Stimulated activated CD4-positive, alpha-beta T cell treated with anti-CD3 and anti-CD28 coated beads, Interleukin-2, amount 100 ng/mL, for 24 hours (primary cell): ENCODE measurements at places on chromosomes 2 and 18.

DNA sequence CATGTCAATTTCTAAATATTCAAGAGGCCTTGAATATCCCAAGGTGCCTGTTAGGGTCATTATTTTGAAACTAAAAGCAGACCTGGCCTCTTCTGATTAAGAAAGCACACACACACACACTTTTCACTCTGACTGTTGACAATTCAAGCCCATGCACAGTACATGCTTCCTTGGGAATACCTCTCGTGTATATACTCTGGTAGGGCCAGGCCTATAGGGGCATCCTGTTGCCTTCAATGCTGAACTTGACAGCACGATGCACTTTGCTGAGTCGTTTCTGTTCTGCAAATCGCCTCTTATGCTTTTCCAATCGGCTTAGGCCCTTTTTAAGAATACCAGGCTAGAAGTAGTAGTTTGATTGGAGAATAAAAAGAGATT is 40.6 kb downstream of the IWS1 start:
- DNase-seq: no peak

GRCh38 chr2:33505966-33506365 is 29.5 kb downstream of the RASGRP3 start:
- no peak for DNase-seq

GRCh38 chr2:71336802-71337201 is 5.2 kb downstream of the ZNF638 start:
- no peak for DNase-seq

GRCh38 chr2:44596537-44597320 is 235.0 kb downstream of the CAMKMT start:
- DNase-seq: no peak

GRCh38 chr2:28821295-28821958 is 10.8 kb downstream of the SPDYA start:
- DNase-seq: peak; percentile 46

- peak; percentile 45 for DNase-seq
These were observed 2.2 kb downstream of the STAMBP start for GRCh38 chr2:73830871-73831401.

DNA sequence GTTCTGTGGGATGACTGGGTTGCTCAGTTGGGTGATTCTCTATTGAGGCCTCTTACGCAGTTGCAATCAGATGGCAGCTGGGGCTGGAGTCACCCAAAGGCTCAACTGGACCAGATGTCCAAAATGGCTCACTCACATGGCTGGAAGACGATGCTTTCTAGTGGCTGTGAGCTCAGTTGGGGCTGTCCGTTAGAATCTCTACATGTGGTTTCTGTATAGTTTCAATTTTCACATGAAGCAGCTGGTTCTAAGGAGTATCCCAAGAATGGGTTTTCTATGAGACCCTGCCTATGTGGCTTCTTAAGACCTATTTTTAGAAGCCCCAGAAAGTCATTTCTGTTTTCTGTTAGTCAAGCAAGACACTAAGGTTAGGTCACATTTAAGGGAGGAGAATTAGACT is 4.4 kb downstream of the XRCC5 start:
- no peak for DNase-seq

GRCh38 chr2:11669454-11670291 is at the start of gene NTSR2:
Gene NTSR2 (minus strand): TSS chr2:11670195. CDS start chr2:11670129, 66 bp downstream.
- DNase-seq: peak; percentile 49

DNA sequence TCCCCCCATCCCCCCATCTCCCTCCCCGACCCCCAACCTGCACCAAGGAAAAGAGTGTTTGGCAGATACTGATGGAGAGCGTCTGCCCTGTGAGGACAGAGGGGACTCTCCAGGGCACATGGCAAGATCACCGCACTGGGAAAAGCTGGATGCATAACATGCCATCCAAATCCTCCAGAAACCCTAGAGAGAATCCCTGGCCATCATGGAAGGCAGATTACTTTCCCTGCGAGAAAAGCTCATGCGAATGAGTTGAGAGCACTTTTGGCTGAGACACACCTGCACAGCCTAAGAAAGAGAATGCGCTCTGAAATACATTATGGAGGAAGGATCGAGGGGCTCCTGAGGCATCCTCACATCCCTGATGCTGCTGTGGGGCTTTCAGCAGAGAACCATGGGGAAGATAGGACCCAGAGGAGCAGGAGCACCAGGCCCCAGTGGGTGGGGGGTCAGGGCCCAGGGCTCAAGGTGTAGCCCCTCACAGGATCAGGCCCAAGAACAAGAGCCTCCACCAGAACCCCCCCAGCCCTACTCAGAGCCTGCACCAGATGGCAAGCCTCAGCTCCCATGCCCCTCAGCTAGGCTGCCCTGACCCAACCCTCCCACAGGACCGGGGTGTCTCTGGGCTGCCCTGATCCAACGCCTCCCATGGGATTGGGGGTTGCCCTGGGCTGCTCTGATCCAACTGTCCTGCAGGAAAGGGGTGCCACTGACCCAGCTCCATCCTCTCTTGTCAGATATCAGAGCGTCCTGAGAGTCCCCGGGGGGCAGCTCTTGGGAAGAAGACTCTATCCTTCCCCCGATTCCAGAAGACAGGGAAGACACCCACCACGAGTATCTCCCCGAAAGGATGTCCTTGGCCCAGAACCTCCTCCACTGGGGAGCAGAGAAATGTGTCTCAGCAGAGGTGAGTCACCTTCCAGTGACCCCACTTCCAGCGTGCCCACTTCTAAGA is 153.4 kb downstream of the NDUFA10 start:
- no peak for DNase-seq

- peak; percentile 58 for DNase-seq
These were observed 72.8 kb upstream of the TAF1B start for GRCh38 chr2:9770308-9771100.

DNA sequence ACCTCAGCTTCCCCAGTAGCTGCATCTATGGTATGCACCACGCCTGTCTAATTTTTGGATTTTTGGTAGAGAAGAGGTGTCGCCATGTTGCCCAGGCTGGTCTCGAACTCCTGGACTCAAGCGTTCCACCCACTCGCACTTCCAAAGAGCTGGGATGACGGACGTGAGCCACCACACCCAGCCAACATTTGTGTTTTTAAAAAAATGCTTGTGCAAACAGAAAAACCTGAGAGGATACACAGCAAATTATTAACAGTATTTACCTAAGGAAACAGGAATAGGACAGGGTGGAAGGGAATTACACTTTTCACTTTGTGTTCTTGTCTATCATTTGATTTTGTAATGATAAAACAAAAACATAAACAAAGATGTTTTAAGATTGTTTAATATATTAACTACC is 25.1 kb downstream of the NOL10 start:
- no peak for DNase-seq

- peak; percentile 75 for DNase-seq
These were observed 32.3 kb downstream of the DNMT3A start for GRCh38 chr2:25309402-25309801.

GRCh38 chr18:57749604-57749970 is 53.5 kb downstream of the ATP8B1 start:
- no peak for DNase-seq

GRCh38 chr18:57771193-57771592 is 31.9 kb downstream of the ATP8B1 start:
- DNase-seq: no peak

DNA sequence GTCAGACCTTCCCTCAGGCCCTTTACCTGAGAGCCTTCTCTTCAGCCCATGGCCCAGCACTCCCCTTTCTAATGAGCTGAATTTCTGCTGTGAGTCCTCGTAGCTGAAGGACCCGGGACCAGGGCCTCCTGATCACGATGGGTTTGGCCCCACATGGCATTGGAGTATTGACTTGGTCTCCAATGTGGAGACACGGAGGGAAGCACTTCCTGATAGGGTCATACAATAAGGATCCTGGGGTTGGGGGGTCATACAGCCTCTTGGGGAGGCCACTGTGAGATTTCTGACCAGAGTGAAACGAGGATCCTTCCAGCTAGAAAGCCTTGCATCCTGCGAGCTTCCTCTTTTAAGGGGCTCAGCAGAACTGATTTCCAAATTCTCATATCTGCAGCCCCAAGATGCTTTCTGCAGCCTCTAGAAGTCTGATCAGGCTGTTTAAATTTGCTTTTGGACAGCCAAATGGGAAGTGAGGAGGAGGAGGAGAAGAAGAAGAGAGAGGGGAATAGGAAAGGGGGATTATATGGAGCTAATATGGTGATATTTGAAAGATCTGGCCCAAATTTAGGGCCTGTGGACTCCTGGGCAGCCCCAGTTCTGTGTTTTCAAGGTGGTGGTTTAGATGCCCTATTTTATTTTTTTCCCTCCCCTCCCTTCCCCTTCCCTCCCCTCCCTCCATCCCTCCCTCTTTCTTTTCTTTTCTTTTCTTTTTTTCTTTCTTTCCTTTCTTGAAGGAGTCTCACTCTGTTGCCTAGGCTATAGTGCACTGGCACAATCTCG is 38.9 kb downstream of the RHOB start:
- DNase-seq: no peak

DNA sequence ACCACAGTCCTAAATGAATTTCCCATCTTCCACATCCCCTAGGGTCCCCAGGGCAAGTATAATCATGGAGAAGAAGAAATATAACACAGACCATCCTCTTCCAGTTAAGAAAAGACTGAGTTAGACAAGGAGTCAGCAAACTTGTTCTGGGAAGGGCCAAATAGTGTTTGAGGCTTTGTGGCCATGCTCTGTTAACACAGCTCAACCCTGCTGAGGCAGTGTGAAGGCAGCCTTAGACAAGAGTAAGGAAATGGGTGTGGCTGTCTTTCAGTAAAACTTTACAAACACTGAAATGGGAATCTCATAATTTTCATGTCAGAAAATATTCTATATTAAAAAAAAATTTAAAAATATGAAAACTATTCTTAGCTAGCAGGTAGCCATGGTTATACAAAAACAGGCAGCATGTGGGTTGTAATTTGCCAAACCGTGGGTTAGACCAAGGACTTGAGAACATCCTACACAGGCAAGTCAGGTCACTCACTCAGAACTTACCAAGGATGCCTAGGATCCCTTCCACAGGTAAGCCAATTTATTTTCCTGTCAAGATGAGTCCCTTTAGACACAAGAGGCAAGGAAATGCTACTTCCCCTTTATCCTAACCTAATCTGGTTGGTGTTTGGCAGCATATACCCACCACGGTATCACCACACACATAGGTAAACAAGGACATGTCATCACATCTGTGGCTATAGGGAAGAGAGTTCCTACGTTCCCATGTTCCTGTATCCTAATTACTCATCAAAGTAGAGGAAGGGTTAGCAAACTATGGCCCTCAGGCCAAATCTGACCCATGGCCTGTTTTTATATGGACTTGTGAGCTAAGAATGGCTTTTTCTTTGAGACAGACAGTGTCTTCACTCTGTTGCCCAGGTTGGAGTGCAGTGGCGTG is 31.9 kb downstream of the C2orf74 start:
- DNase-seq: no peak

GRCh38 chr2:41375901-41376300 is 671.9 kb upstream of the PKDCC start:
- no peak for DNase-seq

DNA sequence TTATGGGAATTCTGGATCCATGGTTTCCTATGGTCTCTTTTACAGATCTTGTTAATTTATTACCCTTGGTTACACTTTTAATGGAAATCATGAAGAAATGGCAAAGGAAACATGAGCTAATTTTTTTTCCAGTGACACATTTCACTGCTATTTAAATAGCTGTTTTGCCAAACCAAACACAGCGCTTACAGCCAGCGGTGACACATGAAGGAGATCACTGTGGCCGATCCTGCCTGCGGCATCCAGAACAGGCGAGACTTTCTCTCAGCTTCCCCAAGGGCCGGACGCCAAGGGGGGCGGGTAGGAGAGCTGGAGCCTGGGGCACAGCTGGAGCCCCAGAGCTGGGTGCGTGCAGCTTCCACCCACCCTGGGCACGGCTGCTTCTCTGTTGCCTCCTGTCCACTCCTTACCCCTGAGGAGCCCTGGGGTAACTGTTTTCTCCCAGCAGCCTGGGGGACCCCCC is 81.4 kb upstream of the PKDCC start:
- no peak for DNase-seq

- no peak for DNase-seq
These were observed 234.4 kb upstream of the RGPD4 start for GRCh38 chr2:107592280-107592624.

GRCh38 chr2:186576614-186577013 is 13.2 kb upstream of the ITGAV start:
- no peak for DNase-seq

GRCh38 chr18:4704781-4705180 is 249.7 kb upstream of the DLGAP1 start:
- DNase-seq: no peak

GRCh38 chr2:26396734-26397298 is 4.9 kb upstream of the DRC1 start:
- DNase-seq: peak; percentile 37

DNA sequence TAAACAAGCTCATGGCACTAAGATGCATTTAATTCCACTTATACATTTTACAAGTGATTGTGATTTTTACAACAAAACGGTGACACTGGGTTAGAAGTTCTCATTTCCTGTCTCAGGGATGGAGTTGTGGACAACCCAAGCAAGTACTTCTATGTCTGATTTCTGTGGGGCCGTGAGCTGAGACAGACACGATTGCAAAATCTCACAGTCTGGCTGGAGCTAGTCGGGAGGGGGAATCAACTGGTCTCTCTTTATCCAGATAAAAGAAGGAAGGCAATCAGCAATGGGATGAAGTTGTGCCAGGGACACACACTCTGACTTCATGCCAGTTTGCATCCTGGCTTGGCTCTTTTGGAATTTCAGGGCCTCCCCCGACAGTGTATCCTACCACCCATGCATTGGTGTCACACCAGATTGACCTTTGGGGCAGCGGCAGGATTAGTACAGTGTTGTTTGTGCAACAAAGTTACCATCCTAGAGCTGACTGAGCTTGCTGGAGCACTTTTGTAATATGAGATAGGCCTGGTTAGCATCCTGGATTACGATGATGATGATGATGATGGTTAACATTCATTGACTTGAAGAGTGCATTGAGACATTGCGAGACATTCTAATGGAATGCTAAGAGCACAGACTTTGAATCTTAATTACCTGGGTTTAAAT is 98.8 kb downstream of the CTAGE1 start:
- DNase-seq: no peak

DNA sequence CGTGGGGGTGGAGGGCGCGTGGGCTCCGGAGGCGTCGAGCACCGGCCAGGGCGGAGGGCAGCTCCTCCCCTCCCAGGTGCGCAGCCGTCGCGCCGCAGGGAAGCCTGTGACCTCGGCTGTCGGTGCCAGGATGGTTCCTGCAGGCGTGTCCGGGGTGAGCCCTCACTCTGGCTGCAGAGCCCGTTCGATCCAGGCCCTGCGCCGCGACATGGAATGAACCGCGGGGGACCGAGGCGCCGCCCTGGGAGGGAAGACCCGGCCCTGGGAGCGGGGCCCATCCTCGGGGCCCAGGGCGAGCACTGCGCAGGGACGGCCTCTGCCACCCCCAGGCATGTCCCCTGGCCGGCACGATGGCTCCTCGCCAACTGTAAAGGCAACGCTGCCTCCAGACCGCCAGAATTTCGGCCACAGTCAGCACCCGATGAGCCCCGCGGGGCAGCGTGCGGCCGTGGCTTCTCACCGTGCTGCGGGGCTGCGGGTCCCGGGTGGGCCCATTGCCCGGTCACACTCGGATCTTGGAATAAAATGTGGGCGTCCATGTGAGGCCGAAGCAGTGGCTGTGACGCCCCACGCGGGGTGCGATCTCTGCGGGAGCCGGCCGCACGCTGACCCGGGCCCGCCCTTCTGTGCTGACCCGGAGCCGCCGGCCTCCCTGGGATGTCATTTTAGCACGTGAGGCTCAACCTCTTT is 26.6 kb downstream of the SALL3 start:
- no peak for DNase-seq
